Occipital lobe (tissue), 3 donors: ENCODE measurements at places on chromosomes 1 and 21.

DNA sequence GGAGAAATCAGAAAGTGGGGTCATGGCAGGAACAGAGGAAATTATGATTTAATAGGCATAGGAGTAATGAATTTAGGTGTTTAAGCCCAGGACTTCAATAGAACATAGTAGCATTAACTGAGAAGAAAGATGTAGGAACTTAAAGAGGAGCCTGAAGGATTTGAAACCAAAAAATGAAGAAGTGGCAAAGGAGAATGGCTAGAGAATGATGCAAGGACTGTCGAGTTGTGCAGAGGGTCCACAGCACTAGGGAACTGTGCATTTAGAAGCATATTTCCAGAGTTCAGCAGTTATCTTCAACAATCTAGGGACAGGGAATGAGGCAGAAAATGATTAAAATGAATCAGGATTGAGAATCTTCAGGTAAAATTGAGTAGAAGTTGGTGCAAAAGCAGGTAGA, 328.1 kb upstream of the LYPLAL1 start:
- no peak for DNase-seq

DNA sequence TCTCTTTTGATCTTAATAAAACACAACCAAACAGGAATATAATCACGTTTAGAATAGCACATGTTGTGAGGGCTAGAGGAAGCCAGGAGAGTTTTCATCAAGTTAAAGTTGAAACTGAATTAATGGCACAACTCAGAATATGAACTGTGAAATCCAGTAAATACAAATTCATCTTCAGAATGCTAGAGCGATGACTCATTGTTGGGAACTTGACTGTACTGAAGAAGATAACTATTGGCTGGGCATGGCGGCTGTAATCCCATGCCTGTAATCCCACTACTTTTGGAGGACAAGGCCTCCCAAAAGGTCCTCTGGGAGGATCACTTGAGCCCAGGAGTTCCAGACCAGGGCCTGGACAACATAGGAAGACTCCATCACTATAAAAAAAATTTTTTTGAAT, 8.8 kb downstream of the SYF2 start:
- no peak for DNase-seq

- no peak for DNase-seq
Observed at GRCh38 chr1:180586671-180587155, 27.9 kb downstream of the OVAAL start.

DNA sequence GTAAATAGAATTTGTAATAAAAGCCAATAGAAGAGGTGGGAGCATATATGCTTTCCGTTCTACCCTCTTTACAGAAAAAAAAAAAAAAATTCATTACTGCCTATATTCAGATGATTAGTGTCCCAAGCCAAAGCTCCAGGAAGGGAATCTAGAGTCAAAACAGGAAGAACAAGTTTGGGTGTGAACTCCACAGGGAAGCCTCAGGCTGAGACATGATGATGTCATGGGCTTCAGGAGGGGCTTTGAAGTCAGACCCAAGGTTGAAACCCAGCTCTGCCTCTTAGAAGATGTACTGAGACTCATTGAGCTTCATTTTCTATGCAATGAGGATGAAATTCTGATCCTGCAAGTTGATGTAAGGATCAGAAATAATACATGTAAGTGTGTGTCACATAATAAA, 250.0 kb upstream of the ADGRL2 start:
- no peak for DNase-seq

GRCh38 chr1:99643021-99643779, 2.7 kb upstream of the PALMD start:
- no peak for DNase-seq

- no peak for DNase-seq
Observed at GRCh38 chr1:153395776-153396175, 4.9 kb upstream of the S100A8 start.
